Immature natural killer cell (primary cell): ENCODE measurements at places on chromosomes 12 and 14.

GRCh38 chr14:49581209-49582112 is 4.7 kb downstream of the RPS29 start:
- no peak for DNase-seq

- no peak for DNase-seq
These were observed 200.1 kb downstream of the MED13L start for GRCh38 chr12:116077431-116077830.

DNA sequence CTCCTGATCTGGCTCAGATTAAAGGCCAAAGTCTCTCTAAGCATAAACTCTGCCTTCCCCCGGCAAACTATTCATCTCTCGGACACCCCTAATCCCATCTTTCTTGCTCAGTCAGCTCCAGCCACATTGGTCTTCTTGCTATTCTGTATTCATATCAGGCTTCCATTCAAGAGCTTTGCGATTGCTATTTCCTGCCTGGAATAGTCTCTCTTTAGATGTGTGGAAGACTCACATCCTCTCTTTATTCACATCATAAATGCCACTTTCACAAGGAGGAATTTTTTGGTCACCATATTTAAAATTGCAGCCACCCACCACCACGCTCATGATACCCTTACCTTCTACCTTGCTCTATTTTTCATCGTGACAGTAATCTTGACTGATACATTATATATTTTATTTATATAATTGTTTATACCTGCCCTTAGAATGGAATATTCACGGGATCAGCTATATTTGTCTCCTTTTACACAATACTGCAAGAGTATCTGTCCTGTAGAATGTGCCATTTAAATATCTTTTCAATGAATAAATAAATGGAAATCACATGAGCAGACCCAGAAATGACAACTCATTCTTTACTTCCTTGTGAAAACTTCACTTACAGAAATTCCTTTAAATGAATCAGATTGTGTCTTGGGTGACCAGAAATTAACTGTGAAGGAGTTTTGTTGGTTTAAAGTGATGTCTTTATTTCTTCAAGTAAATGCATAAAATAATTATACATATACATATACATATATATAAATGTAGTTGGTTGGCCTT is 780.6 kb upstream of the FLRT2 start:
- DNase-seq = no peak

- DNase-seq = no peak
These were observed 200.0 kb downstream of the ADAMTS20 start for GRCh38 chr12:43352001-43352400.

DNA sequence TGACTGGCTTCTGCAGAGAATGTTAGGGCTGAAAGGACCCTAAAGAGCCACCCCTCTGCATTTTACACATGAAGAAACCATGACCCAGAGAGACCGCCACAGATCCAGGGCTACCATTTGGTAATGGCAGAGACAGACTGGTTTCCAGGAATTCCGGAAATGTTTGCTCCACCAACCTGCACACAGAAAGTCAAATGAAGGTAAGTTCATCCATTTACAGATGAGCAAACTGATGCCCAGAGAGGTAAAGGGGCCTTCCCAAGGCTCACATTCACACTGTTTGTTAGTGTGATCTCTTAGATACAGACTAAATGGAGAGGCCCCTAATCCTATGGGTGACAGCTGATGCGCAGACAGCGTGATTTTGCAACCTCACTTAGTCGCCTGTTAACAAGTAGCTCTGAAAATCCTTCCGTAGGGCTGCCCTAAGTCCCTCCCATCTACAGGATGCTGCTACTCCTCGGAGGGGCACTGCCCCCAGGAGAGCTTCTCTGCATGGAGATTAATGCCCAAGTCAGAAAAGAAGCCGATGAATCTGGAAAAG is 33.8 kb downstream of the ZFP36L1 start:
- DNase-seq = no peak

DNA sequence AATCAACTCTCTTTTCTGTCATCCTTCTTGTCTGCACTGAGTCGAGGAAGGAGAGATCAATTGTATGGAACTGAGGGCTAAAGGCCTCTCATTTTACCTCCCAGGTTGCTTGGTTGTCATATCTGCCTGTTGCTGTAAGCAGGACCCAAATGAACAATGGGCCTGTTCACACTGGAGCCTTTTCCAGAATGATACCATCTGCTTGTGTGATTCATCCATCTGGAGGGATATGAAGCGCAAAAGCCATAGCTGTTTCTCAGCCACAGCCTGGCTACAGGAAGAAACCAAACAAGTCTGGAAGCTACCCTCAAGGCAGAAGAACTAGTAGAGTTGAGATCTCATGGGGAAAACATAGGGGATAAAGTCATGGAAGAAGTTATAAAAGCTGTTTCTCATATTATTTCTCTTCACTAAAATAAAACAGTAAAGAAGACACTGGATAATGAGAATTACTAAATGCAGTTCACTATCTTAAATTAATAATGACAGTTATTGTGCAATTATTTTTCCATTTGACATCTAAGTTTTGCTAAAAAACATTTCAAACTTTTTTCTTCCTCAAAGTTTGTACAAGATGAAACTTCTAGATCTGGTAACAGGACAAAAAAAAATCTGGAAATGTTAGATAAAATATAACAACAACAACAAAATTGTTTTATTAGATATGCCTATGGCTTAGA is 106.3 kb downstream of the SPTSSA start:
- no peak for DNase-seq

- DNase-seq = peak; percentile 29
These were observed 2.7 kb downstream of the BHLHE41 start for GRCh38 chr12:26122061-26122680.

DNA sequence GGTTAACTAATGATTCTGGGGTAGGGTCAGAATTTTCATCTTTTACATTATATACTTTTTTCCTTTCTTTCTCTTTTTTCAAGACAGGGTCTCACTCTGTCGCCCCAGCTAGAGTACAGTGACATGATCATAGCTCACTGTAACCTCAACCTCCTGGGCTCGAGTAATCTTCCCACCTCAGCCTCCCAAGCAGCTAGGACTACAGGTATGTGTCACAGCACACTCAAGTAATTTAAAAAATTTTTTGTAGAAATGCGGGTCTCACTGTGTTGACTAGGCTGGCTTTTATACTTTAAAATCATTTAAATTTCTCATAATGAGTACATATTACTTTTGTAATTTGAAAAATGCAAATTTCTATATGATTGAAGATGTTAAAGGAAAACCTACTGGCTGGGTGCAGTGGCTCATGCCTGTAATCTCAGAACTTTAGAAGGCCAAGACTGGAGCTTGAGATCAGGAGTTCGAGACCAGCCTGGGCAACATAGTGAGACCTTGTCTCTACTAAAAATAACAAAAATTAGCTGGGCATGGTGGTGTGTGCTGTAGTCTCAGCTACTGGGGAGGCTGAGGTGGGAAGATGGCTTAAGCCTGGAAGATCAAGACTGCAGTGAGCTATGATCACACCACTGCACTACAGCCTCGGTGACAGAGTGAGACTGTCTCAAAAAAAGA is 25.7 kb downstream of the R3HDM2 start:
- no peak for DNase-seq

DNA sequence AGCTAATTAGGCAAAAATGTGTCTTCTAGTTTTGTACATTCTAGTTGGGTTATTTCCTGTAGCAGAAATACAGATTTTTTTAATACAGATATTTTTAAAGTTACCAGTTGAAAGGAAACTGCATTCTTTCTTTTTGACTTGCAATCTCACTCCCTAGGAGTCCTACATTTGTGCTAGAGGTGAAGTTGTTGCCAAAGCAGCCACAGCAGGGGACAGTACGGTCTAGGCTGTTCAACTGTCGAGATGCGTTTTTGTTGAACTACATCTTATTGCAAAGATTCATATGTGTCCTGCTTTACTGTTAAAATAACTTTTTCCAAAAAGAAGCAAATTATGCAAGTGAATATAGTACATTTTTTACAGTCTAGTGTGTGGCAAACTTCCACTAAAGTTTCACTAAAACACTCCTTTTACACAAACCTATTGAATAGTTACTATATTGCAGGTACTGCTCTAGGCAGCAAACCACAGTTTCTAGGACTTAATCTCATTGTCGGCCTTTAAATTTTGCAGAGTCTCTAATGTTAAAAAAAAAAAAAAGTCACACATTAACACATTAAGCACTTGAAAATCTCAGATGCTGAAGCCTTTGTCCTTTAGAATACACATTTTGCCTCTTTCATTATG is 30.2 kb upstream of the SRGAP1 start:
- no peak for DNase-seq

DNA sequence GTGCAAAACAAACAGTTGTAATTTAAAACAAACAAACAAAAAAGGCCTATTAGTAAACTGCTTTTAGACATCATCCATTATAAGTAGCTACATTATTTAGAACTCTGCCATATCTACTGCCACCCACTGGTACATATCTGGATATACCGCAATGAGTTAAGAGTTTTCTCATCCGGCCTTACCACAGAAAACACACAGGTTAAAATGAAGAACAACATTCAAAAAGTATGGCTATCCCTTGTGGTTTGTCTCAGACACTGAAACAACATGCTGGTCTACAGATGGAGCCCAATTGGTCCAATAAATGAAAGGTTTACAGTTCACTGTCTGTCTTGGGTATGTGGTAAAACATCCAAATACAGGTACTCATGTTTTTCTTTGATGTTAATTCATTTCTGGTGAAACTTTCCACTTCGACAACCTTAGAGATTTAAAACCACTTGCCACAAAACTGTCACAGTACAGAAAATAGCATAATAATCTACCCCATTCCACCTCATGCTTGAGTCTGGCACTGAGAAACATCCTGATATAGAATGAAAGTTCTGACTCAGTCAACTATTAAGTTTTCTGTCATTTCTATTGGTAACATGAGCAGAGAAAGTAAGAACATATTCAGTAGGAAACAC is 354.3 kb downstream of the CEP128 start:
- DNase-seq = no peak

- DNase-seq = no peak
These were observed 72.7 kb downstream of the TMEM132C start for GRCh38 chr12:128339631-128340030.

DNA sequence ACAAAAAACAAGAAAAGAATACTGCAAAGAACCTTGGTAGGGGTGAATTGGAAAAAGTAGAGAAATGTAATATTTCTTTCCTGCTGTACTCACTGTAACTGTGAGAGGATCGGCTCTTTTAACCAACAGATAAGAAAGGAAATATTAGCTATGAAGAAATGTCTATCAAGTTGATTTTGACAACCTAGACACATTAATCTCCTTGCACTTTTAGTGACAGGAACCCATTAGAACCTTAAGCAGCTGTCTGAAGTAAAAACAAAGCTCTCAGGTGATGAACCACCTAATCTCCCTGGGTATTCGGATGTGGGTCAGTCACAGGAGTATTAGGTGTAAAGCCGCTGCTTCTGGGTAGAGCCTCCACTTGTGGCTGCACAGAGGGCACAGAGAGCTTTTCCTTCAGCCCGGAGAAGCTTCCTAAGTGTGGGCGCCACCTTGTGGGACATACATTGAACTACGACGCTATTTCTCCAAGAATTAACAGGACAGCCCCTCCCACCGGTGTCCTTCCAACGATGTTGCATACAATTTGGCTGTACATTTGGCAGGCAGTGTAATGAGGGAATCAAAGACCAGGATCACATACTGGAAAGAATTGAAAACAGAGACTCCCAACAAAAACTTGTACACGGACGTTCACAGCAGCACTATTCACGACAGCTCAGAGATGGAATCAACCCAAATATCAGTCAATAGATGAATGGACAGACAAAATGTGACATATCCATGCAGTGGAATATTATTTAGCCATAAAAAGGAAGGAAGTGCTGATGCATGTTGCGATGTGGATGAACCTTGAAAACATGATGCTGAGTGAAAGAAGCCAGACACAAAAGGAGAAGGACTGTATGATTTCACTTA is 28.9 kb upstream of the MAPKAPK5 start:
- DNase-seq = peak; percentile 41

DNA sequence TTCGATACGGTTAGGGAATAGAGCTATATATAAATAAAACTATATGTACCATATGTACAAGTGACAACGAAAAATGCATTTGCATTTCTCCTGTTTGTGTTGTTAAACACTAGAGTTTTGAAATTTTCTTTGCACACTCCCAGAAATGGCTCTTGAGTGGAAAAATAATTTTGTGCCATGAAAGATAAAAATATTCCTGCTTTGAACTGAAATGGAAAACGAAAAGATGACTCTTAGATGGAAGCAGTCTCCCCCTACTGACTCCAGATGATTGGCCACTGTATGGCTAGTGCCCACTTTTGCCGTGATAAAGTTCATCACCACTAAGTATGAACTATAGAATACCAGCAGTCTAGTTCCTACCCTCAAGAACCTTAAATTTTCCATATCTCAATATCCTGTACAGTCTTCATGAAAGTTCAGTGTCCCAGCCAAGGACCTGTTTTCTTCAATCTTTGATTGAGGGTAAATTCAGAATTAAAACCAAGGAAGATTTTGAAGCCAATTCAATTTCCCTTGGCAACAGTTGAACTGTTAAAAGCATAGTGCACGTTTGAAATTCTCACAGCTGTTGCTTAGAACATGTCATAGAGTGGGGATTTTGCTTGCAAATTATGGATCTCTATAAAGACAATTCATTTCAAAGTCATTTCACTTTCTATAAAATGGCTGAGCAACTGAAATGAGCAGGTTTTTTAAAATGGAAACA is 1.6 kb upstream of the PPP2R5E start:
- no peak for DNase-seq

DNA sequence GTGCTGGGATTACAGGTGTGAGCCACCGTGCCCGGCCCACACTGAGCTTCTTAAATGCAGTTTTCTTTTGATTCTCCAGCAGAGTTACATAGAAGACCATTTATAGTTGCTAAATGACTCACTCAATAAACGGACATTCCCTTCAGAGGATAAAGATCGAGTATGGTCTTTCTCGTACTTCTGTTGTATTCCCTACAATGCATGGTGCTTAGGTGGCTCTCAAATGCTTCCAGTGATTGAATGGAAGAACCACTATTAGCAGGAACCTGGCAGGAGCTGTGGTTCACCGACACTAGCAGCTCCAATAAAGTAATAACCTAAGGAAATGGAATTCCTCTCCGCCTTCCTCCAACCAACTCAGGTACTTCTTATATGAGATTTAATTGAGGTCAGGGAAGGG is 3.9 kb upstream of the GPRC5A start:
- DNase-seq = no peak

DNA sequence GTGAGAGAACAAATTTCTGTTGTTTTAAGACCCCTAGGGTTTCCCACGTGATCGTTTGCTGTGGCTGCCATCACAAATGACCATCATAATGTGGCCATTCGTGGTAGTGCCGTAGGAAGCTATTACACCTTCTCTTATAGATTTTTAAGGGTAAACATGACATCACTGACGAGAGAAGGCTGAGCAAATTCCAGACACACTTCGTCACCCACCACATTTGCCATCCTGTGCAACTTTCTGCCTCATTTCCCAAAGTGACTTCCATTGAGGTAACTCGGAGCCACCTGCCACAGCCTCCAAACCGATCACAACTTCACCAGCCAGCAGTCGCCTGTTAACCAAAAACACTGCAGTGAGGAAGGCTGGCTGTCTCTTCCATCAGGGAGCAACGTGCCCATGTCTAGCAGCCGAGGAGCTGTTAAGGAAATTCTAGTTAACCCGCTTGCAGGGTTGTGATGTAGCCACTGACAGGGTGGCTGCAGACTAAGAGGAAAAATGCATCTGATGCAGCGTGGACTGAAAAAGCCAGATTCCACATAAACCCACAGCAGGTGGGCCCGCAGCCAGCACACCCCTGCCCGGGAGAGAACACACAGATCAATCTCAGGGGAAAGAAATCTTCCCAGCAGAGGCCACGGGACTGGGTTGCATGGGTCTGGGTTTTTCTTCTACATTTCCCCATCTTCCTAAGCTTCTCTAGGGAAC is 44.6 kb downstream of the CCDC85C start:
- DNase-seq = no peak

- no peak for DNase-seq
These were observed 208.2 kb upstream of the FOXN3 start for GRCh38 chr14:89625244-89625713.

GRCh38 chr14:54102530-54102929 is 145.9 kb upstream of the BMP4 start:
- DNase-seq = no peak
